ENCODE measurements at places on chromosomes 16 and 17.

DNA sequence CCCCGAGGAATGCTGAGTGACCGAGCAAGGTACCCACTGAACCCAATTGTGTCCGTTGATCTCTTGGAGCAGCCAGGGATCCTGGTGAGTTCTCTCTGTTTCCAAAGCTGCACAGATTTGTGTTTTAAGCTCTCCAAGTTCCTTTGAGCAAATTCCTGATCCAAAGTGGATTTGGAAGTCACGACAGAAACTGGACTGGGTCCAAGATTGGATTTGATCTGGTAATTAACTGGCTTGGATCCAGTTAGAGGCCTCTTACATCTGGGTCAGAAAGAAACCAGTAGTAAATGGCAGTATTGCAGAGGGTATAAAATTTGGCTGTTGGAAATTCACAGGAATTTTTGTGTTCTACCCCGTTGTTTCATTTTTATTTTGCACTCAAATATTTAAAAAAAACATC, 119.5 kb downstream of the PMP22 start:
- DNase-seq, result no peak

DNA sequence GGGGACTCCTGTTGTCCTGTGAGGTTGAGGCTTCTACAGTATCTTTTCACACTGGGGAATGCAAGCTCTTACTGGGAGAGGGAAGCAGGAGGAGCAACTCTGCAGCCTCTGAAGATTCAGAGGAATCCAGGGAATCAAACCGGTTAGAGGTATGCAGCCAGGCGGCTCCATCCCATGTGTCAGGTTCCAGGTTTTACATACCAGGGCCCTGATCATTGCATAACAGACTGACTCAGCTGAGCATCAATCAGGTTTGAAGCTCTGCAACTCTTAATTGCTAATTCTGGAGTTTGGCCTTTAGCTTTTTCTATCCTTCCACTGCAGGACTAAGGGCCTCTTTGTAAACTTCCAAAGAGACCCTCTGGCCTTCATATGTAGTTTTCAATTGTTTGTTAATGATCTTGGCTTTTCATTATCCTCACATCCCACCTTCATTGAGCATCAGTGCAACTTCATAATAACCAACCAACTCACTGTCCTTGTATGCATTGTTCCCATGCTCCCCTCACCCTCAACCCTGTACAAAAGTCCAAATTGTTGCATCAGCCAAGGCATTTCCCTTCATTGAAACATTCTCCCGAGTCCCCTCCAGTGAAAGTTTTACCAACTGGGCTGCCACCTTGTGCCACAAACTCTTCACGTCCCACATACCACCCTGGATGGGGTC, 59.7 kb upstream of the DHX40 start:
- no peak for DNase-seq

- DNase-seq, result no peak
Observed at GRCh38 chr16:354971-355461, 2.5 kb upstream of the AXIN1 start.

GRCh38 chr16:55500530-55501011, 8.3 kb upstream of the LPCAT2 start:
- DNase-seq, result peak; percentile 27

DNA sequence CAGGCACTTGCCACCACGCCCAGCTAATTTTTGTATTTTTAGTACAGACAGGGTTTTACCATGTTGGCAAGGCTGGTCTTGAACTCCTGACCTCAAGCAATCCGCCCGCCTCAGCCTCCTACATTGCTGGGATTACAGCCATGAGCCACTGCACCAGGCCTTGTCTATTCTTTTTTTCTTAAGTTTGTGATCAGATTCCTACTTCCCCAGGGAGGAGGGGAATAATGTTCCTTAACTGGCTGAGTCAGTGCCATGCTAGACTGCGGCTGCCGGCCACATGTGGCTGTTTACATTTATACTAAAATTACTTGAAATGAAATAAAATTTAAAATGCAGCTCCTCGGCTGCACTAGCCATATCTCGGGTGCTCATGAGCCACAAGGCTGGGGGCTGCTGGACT, 27.8 kb upstream of the USP36 start:
- DNase-seq, result no peak

DNA sequence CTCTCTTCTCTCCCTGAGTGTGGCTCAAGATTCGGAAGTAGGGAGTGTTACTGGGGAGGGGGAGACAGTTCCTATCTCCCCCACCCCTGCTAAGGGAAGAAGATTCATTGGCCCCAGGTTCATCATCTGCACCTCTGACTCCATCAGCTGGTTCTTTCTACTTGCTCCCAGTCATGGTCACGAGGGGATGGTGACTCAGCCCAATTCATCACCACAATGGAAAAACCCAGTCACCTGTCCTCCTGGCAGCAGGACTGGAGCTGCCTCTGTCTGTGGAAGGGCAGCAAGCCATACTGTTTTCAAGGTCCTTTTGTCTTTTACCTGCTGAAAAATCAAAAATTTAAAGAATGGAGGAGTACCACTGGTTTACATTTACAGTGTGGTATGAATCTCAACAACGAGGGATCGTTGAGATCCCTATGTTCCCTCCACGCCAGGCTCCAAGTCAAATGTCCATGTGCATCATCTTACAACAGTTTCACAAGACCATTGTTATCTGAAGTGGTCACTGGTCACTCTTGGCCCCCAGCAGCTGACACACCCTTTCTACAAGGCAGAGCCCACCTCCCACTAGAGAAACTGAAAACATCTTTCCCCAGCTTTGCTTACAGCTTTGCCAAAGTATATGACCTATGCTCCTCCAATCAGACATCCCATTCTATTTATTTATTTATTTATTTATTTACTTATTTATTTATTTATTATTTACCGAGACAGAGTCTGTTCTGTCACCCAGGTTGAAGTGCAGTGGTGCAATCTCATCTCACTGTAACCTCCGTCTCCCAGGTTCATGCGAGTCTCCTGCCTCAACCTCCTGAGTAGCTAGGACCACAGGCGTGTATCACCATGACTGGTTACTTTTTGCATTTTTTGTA, 40.4 kb upstream of the NDRG4 start:
- no peak for DNase-seq

DNA sequence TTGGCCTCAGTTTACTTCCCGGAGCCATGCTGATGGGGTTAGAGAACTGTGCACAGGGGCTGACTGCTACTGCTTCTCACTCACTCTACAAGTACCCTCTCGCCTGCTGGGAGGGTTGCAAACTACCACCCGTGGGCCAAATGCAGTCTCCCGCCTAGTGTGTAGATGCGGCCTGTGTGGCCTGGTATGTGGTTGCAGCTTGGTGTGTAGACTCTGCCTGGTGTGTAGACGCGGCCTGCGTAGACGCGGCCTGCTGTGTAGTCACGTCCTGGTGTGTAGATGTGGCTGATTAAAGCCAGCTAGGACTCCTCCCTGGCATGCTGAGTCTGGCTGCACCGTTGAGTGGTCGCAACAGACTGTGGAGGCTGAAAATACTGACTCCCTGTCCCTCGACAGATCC, 7.3 kb downstream of the CANT1 start:
- DNase-seq, result no peak

DNA sequence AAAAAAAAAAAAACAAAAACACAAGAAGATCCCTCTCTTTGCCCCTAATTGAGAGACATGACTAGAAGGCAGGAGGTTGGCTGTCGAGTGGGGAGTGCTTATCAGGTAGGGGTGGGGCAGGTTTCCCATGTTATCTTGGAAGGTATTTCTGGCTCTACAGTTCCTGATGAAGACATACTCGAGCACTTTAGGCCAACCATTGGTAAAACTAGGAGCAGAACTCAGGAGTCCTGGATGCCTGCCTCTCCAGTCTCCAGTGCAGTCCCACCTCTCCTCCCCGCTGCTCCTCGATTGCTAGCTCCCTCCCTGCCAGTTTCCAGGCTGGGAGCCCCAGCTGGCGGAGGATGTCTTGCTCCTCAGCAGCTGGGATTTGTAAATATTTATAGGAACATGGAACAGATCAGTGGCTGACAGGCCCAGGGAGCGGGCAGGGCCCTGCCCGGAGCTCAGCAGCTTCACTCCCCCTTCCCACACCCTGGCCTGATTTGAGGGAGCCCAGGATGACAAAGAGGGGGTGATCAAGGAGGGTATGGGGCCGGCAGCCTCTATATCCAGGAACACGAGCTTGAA, 11.4 kb upstream of the C1QL1 start:
- no peak for DNase-seq

DNA sequence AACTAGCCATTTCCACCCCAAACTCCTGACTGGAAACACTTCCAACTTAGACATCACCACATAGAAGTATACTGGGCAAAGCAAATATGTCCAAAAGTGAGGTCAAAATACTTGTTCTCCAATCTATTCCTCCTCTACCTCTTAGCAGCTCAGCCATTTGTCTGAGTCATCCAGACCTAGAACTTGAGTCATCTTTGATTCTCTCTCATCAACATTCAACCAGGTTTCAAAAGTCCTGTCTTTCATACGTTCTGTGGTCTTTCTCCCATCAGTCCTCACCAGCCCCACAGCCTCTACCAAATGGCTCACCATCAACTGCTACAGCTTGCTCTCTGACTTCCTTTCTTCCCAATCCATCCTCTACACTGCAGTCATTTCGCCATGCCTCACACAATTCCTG, 6.8 kb downstream of the ANKFY1 start:
- DNase-seq, result no peak

DNA sequence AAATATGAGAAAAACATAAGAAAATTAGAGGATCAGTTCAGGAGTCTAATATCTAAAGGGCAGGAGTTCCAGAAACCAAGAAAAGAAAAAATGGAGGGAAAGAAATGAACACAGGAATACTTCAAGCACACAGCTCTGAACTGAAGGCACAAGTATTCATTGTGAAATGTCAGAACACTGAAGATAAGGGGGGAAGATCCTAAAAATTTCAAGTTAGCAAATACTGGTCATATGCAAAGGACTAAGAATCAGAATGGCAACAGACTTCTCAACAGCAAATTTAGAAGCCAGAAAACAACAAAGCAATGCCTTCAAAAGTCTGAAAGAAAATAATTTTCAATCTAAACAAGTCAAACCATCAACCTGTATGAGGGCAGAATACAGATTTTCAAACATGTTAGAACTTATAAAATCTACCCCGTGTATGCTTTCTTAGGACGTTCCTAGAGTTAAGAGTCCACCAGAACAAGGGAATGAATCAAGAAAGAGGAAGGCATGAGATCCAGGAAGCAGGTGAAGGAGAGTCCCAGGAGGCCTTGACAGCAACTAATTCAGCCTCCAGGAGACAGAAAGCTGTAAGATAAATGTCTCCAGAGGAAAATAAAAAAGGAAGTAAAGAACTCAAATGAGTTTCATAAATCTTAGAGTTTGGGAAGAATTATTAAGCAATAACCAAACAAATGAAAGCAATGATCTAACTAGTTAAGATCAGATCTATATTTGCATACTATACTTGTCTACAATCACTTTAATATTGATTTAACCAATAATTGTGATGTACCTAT, 2.8 kb downstream of the BRD7 start:
- no peak for DNase-seq

DNA sequence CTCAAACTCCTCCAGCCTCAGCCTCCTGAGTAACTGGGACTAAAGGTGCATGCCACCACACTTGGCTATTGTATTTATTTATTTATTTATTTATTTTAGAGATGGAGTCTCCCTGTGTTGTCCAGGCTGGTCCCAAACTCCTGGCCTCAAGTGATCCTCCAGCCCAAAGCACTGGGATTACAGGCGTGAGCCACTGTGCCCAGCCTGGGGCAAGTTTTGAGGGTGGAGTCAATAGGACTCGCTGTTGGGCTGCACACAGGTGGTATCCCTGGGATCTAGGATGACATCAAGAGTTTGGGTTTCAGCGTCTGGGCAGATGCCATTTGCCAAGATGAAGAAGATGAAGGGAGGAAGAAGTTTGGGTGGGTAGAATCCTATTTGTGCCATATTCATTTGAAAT, 213.9 kb downstream of the GSG1L start:
- DNase-seq, result no peak

GRCh38 chr16:15396948-15397594, 1.5 kb downstream of the MPV17L start:
- DNase-seq, result no peak

GRCh38 chr16:85665929-85666328, 22.8 kb downstream of the GINS2 start:
- DNase-seq, result no peak
